ENCODE measurements at places on chromosomes 7 and 10. TPM values are rescaled to one million over a fixed set of nuclear protein-coding genes. Genes with fewer than 3 reads are reported as not detected.

Gene OGDHL
- total RNA-seq = 2.5 TPM

Gene COPS6
- 77.4 TPM for total RNA-seq

- H3K36me3 ChIP-seq = no peaks in the 10 kb centered on the region
- peak overlapping the region; percentile 92 for H3K4me3 ChIP-seq
- H3K27me3 ChIP-seq = peaks cover 5% of the 10 kb centered on the region
- H3K4me1 ChIP-seq = peaks cover 25% of the 10 kb centered on the region
- peak overlapping the region; percentile 43 for H3K27ac ChIP-seq
- no peak for DNase-seq
Observed at GRCh38 chr10:61903928-61904344, 2.4 kb downstream of the ARID5B start.

DNA sequence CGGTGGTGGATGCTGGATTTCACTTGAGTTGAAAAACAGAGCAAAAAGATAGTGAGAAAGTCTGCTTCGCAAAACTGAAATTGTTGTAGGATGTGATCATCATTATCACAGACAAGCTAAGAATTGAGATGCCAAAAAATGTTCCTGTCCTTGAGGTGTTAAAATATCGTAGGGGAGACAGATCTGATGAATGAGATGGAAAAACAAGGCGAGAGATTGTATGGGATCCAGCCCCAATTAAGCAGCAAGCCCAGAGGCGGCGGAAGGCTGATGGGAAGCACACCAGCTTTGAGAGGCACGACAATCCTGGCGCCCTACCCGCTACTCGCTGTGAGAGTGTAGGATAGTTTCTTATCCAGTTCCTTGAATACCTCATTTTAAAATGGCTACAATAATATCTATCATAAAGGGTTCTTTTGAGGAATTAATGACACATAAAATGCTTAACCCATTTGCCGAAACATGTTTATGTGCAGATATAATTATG, 131.1 kb upstream of the PTN start:
- DNase-seq = no peak
- no peaks in the 10 kb centered on the region for H3K4me1 ChIP-seq

DNA sequence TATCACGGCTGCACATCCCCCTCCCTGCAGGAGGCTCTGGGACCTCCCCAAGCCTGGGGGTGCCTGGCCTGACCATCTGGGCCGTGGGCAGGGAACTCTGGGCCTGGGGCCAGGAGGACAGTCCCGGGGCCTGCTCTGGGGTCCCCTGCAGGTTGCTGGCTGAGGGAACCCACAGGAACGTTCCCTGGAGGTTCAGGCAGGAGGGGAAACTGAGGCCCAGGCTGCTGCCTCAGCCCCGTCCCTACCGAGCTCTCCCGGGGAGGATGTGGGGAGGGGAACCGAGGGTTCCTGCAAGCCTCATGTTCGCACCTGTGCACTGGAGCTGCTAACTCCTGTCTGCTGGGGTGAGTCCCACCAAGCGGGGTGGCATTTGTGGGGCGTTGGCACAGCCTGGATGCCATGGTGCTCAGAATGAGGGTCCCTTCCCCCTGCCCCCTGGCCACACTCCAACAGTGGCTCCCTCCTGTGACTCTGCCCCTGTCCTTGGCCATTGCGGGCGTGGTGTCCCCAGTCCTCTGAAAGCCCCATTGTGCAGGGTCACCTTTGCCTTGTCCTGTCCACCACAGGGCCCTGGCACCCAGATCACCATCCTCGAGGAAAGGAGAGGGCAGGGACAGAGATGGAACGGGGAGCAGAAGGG, 9.4 kb downstream of the ELFN1 start:
- H3K27ac ChIP-seq = no peak overlapping the region
- H3K27me3 ChIP-seq = peaks cover 3% of the 10 kb centered on the region
- DNase-seq = no peak
- H3K36me3 ChIP-seq = peaks cover 28% of the 10 kb centered on the region
- peaks cover 18% of the 10 kb centered on the region for H3K4me1 ChIP-seq

DNA sequence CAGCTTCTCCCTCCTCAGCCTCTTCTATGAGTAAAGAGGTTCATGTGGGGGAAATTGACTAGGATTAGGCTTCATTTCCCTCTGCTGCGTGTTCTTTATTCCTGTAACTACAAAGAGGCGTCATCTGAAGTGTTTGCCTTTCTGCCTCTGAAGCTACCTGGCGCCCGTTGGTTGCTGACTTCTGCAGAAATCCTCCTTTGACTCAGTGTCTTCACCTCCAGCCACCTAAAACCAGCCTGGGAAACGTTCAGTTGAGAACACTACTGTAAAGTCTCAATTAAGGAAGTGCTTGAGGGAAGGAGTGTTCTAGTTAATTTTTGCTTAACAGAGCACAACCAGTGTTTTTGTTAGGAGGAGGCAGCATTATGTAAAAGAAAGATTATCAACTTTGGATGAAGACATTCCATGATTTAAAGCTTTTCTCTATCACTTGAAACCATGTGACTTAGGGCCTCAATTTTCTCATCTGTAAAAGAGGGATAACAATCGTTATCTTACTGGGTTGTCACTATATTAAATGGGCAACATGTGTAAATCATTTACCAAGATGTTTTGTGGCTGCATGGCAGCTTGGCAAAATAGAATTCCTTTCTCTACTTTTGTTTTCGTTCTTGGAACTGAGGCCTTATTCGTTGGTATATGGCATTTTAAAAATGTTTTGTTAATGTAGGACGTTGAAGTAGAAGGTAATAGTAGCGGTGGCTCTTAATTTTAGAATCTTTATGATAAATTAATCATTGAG, 642.9 kb downstream of the SDK1 start:
- no peak for DNase-seq
- no peak overlapping the region for H3K27ac ChIP-seq
- peaks cover 6% of the 10 kb centered on the region for H3K4me1 ChIP-seq
- peaks cover 10% of the 10 kb centered on the region for H3K36me3 ChIP-seq
- peaks cover 11% of the 10 kb centered on the region for H3K27me3 ChIP-seq
